ENCODE measurements at places on chromosomes 7 and 10.

- peak; percentile 99 for DNase-seq
These were observed 37.0 kb upstream of the LRRC17 start for GRCh38 chr7:102875700-102876295.

DNA sequence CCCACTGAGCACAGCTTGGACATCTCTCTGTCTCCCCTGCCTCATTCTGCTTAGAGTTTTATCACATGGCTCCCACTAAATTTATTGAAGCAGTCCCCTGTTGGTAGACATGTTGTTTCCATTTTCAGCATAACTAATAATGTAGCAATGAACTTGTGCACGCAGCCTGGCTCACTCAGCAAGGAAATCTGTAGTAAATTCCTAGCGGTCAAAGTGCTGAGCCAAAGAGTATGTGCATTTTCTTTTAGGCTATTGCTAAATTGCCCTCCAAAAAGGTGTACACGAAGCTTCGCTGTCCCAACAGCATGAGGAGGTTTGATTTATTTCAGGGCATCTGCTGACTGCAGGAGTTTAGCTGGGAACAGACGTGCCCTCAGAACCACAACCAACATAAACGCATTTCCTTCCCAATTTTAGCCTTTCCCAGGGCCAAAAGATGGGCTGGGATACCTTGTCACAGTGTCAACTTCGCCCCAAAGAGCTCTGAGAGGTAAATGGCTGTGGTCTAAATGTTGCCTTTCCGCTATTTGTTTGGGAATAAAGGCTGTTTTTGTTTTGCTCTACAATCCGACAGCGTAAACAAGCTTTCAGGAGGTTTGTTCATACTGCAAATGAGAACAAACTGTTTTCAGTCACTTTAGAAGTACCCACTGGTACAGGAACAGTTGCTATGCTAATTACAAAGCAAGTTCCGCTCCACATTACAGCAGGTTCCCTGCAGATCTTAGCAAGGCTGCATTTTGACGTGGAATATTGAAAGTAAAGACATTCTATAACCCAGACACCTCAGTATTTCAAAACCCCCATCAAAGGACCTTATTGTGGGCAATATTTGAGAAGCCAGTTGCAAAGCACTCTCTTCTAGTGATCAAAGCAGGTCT is 16.8 kb downstream of the VSIR start:
- DNase-seq, result no peak

GRCh38 chr7:38574086-38574485 is 57.1 kb downstream of the AMPH start:
- no peak for DNase-seq

DNA sequence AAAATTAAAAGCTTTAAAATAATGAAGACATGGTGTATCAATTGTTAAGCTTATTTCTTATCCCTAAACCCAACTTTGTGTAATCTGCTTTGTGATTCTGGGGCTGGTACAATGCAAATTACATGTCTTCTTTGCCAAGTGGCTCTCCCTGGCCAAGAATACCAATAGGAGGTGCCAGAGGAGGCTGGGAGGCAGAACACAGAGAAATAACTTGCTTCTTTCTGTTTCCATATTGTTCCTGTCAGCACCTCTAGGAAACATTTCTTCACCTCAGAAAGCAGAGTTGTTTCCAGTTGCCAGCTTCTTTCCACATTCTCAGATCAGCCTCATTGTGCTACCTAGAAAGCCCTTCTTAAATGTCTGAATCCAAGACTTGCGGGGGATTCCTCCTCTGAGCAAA is 174.4 kb downstream of the MDFIC start:
- no peak for DNase-seq

DNA sequence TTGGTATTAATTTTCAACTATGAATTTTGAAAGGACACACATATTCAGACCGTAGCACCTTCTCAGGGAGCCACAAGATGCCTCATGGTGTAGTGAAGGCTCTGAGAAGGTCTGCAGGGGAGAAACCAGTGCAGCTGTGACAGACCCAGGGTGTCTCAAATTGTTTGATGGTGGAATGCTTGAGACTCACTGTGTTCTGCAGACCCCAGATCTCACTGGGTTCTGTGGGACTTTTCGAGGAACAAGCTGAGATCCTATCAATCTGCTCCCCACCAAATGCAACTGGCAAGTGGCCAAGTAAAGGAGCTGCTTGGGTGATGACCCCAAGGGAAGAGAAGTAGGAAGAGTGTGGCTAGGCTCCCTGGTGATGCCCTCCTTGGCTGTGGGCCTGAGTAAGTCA is 130.5 kb upstream of the UNC5B start:
- no peak for DNase-seq

GRCh38 chr10:132983252-132984007 is 41.1 kb upstream of the CFAP46 start:
- DNase-seq, result no peak

GRCh38 chr10:69377933-69378332 is 38.8 kb downstream of the TACR2 start:
- DNase-seq, result no peak

DNA sequence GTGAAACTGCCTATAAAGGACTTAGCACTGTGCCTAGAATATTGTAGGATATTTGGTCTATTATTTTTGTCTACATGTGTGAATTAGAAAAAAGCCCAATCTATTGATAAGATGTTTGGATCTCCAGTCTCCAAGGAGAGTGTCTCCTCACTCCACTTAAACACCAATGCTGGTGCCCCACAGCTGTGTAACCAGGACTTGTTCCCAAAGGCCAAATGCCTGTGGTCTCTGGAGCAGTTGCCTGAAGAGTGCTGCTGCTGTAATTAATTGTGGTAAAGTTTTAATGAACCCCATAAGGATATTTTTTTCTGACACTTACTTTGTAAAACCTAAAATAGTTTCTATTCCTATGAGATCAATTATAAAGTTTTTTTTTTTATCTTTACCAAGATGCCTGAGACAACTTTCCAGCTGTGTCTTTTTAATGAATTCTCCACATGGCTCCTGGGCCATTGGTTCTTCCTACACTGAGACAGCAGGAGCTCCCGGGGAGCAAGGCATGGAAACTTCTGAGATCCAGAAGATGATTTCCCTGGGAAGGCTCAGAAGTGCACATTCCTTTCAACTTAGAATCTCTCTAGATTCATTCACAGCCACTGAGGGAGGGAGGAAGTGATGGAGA is 11.2 kb upstream of the OR2A5 start:
- no peak for DNase-seq

DNA sequence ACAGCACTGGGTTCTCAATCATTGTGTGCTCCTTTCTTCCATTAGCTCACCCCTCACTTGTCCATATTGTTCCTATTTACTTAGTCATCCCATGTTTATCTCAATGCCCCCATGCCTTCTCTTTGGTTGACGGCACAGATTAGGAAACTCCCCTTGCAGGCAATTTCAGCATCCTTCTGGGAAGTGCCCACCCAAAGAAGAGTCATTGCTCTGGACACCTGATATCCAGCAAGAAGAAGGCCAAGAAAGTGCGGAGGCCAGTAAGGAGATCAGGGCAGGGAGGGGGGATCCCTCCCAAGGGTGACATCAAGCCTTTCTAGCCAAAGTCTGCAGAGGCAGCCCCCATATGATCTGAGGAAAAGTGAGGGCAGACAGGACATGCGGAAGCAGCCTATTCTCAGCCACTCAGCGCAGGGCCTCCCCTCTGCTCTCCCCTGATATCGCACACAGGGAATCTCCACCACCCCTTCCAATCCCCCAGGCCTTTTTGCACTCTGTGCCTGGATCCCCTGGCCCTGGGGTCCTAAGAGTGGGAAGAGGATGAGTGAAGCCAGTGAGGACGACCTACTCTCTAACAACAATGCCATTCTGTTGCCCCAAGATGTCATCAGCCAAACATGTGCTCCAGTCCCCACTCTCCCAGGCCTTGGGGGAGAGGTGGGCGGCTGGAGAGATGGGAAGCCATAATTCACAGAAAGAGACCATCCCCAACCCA is 1.8 kb downstream of the TRPV6 start:
- DNase-seq, result no peak

GRCh38 chr10:110273474-110273873 is 31.2 kb downstream of the SMNDC1 start:
- DNase-seq, result no peak

DNA sequence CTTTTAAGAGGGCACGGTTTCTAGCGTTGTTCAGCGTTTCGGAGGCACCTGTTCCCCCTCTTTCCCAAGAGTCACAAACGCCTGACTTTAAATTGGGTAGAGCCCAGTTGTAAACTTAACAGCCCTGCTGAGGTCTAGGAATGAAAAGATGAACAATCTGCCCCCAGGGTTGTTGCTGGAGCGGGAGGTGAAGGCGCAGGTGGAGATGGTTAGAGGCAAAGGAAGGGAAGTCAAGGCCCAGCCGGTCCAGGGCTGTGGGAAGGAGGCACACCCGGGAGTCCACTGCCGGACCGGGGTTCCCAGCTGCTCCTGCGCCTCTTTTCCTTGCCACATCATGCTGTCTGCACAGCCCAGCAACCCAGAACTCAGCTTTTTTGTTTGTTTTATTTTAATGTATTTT is 770 bp downstream of the PRXL2A start:
- DNase-seq, result no peak

GRCh38 chr7:116717137-116717536 is 45.1 kb downstream of the MET start:
- no peak for DNase-seq

DNA sequence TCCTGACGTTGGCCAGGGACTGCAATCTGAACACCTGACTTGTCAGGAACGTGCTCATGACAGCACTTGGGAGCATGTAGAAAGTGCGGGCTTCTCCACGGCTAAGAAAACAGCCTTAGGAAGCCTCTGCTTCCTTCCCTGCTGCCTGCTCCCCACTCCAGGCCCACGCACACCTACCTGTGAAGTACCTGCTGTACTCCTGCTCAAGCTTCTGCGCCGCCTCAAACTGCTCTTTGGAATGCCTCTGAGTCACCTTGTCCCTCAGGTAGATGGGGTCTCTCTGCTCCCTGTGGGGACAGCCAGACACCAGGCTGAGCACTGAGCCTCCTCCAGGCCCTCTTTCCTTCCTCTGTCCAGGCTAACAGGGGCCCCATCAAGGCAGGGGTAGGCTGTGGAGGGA is 132.7 kb downstream of the DLG5 start:
- DNase-seq, result no peak

DNA sequence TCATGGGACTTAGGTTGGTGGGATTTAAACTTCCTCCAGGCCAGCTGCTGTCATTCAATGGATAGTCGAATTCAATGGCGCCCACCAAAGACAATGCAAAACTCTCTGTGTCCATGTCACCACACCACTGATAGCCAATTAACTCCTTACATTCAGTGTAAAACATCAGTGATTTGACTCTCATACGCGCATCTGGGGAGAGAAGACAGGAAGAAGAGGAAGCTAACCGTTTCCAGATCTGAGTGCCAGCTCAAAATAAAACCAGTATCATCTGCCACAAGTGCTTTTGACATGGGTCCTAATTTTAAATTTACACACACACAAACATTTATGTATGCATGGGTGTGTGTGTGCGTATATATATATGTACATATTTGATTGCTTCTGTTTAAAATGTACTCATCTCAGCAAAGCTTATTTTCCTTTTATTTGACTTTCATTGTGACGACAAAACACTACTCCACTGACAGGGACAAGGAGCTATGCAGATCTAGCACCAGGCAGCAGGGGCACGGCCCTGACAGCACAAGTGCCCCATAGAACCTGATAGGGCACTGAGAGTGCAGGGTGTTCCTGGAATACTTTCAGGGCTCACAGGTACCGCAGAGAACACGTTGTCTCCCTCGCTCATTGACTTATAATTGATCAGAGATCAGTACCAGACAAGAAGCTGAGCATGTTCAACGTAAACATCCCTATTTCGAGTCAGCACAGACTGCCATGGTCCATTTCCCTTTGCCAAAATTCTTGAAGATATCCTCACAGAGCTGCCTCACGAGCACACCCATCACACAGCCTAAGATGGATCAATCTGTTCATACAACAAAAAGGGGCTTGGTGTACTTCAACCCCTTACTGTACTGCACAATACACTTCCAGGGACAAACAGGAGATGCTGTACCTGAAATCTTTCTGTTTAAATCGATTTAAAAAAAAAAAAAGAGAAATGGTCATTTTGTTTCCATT is 176.1 kb downstream of the COBL start:
- no peak for DNase-seq

GRCh38 chr7:104431930-104432329 is 103.5 kb downstream of the LHFPL3 start:
- no peak for DNase-seq

- no peak for DNase-seq
These were observed 11.0 kb downstream of the PHKG1 start for GRCh38 chr7:56081626-56082340.

Data from SW 1271 (cell line).